HuH-7.5 (cell line): ENCODE measurements at places on chromosomes 6 and 20.

DNA sequence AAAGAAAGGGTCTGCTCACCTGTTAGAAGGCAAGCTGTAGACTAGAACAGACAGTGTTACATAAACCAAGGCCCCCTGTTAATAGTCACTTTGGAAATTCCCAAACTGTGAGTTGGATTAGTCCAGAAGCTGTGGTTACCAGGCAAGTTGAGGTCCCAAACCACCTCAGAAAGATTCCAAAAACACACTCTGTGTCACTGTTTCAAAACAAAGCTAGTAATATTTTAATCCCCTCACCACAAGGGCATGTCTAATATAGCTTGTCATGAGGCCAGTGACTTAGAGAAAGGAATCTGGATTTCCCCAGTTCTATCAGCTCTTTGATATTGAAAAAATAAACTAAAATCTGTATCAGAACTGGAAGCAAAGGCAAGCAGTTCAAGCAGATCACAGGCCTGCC lies 244.6 kb downstream of the HAO1 start:
- no peak for DNase-seq

DNA sequence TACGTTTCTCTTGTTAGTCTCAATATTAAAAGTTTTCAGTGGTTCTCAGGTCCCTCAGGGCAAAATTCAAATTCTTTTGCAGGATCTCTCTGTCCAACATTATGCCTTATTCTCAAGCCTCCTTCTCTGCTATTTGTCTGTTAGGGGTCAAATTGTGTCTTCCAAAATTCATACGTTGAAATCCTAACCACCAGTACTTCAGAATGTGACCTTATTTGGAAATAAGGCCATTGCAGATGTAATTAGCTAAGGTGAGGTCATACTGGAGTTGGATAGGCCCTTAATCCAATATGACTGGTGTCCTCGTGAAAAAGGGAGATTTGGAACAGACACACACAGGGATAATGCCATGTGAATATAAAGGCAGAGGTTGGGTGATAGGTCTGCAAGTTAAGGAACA lies 64.1 kb upstream of the ADGRF1 start:
- DNase-seq = no peak

DNA sequence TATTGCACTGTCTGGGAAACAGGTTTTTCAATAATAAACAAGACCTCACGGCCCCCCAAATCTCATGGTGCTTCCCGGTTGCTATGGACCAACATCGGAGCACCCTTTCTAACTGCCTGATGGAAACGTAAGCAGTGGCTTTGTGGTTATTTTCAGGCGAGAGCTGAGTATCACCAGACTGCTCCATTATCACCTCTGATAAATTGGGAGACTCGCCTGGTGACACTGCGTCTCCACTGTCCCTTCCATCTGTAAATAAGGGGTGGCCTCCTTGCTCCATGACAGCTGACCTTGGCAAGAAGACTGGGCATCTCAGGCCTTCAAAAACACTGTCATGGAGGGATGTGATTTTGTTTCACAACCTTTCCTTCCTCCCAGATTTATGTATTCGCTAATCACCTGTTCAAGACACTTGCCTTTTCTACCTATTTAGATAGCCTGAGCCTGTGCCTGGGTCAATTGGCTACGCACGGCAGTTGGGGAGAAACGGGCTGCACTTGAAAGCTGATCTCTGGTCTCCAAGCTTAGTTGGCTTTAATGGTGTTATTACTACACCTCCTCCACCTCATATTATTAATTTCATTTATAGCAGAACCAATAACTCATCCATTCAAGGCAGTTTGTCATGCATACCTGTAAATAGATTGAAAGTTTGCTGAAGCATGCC lies 17.7 kb upstream of the CDH4 start:
- DNase-seq = no peak

- no peak for DNase-seq
Measured at GRCh38 chr6:34053721-34054120, 92.2 kb downstream of the GRM4 start.

DNA sequence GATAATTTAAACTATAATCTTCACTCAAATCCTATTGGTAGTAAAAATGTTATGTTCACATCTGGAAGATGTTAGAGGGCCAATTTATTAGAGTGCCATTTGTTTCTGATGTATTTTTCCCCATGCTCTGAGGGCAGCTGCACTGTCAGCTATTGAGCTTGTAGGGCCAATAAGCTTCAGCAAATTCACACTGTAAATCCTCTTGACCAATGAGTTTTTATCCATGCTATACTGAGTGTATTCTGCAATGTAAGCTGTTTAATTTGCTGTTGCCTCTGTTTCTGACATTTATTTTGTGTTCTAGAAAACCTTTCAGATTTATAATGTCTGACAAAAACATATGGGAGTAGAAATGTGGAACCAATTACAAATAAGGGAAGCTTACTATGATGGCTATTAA lies 62.6 kb downstream of the OGFRL1 start:
- DNase-seq = no peak
